ENCODE measurements at places on chromosomes 3 and 15. TPM values are rescaled to one million over a fixed set of nuclear protein-coding genes. Genes with fewer than 3 reads are reported as not detected.

GRCh38 chr3:117407317-117407716, 697.7 kb downstream of the TUSC7 start:
- no peak for DNase-seq
- H3K27me3 ChIP-seq = no peaks in the 10 kb centered on the region
- H3K4me3 ChIP-seq = no peak overlapping the region
- H3K36me3 ChIP-seq = no peaks in the 10 kb centered on the region
- H3K4me1 ChIP-seq = no peaks in the 10 kb centered on the region

DNA sequence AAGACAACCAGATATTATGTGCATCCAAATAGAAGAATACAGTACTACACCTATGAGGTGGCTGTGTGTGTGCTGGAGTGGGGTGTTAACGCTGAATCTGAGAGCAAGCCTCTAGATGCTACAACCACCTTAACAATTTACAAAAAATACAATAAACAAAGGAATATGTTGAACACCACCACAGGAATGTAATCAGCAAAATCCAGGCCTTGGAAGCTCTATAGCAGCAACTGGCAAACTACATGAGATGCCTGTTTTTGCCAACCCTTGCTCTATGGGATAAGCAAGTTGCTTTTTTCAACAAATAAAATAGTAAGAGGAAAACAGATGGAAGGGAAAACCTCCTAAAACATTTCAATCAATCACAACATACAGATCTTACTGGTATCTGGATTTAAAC, 23.9 kb downstream of the SLTM start:
- DNase-seq = no peak
- H3K27me3 ChIP-seq = no peaks in the 10 kb centered on the region
- peaks cover 29% of the 10 kb centered on the region for H3K4me1 ChIP-seq
- H3K27ac ChIP-seq = no peak overlapping the region

DNA sequence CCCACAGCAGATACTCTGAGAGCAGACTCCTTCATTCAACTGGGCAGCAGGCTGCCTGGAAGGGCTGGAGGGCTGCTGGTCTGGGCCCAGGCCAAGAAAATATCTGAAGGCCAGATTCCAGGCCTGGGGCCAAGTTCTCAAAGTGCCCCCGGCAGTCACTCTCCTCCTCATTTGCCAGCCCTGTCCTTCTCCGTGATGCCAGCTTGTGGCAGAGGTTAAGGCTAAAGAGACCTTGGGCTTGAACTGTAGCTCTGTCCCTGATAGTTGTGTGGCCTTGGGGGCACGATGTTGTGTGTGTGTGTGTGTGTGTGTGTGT, 39.0 kb downstream of the FAM3D start:
- peak overlapping the region; percentile 92 for H3K27ac ChIP-seq
- H3K4me3 ChIP-seq = peak overlapping the region; percentile 68
- no peaks in the 10 kb centered on the region for H3K27me3 ChIP-seq
- DNase-seq = peak; percentile 77
- H3K4me1 ChIP-seq = peaks cover 55% of the 10 kb centered on the region
- H3K36me3 ChIP-seq = no peaks in the 10 kb centered on the region

HRG gene
- total RNA-seq = not detected

DNA sequence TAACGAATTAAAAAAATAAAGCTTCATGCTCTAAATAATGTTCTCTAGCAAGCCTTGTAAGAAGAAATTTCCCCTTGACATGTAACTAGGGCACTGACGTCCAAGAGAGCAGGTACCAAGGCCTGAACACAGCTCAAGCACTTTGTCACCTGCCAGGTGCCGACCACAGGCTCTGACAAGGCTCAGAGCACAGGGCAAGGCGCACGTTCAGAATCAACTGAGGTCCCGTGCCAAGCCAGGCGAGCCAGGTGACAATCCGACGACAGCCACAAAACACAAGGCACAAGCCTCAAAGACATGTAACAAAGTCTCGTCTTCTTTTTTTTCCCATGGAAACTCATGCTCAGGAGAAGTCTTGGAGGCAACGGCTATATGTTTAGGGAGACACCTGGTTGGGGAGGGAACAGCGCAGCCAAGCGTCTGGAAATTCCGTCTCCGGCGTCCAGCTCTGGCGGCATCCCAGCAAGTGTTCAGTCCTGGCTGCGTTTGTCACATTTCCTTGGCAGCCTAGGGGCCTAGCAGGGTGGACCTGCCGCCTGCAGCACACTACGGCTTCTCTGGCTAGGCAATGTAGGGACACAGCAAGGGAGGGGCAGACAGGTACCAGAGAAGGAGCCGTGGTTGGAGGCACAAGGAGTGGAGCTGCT, 76.7 kb downstream of the ADAMTS17 start:
- no peaks in the 10 kb centered on the region for H3K36me3 ChIP-seq
- no peak overlapping the region for H3K4me3 ChIP-seq
- H3K4me1 ChIP-seq = no peaks in the 10 kb centered on the region
- no peak for DNase-seq

GRCh38 chr3:31980530-31981205, 394 bp downstream of the OSBPL10 start:
- H3K4me3 ChIP-seq = peak overlapping the region; percentile 82
- peak; percentile 36 for DNase-seq
- H3K4me1 ChIP-seq = peaks cover 31% of the 10 kb centered on the region
- H3K27ac ChIP-seq = peak overlapping the region; percentile 88
- no peaks in the 10 kb centered on the region for H3K36me3 ChIP-seq

GRCh38 chr3:100966049-100966491, 27.2 kb downstream of the ABI3BP start:
- no peak overlapping the region for H3K4me3 ChIP-seq
- peak overlapping the region; percentile 45 for H3K27ac ChIP-seq
- H3K4me1 ChIP-seq = no peaks in the 10 kb centered on the region
- no peaks in the 10 kb centered on the region for H3K36me3 ChIP-seq
- H3K27me3 ChIP-seq = no peaks in the 10 kb centered on the region

GOLGA6L4 gene
- 1.1 TPM for total RNA-seq

GRCh38 chr15:97929456-97930229, 30.9 kb upstream of the ARRDC4 start:
- no peaks in the 10 kb centered on the region for H3K27me3 ChIP-seq
- no peaks in the 10 kb centered on the region for H3K36me3 ChIP-seq
- H3K27ac ChIP-seq = no peak overlapping the region
- no peak for DNase-seq

DNA sequence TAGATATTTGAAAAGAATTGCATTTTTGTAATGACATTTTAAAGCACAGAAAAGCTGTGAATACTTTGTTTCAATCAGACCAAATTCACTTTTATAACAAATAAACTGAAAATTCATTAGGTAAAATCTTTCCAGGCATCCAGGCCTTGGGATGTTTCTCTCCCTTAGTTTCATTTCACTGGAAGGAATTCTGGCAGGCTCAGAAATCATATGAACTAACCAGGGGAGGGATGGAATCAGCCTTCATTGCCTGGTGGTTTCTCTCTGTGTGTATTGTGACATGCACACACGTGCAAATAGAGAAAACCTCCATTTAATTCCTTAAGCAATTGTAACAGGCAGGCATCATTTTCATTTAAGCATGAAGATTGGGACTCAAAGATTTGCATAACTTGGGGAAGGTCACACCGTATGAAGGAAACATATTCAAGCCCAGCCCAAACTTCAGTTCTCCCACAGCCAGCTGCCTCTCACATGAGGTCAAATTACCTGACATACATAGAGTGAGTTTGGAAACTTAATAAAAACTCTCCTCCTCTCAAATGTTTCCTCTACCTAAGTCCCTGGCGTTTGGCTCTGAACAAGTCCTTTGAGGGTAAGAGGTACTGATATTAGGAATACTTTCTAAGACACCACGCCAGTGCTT, 376.1 kb upstream of the MCTP2 start:
- peaks cover 3% of the 10 kb centered on the region for H3K27me3 ChIP-seq
- H3K4me3 ChIP-seq = no peak overlapping the region
- H3K4me1 ChIP-seq = no peaks in the 10 kb centered on the region
- DNase-seq = no peak
- no peaks in the 10 kb centered on the region for H3K36me3 ChIP-seq

ALPK3 gene
- total RNA-seq = 181 TPM

IGF2BP2 gene
- total RNA-seq = 17.9 TPM

GRCh38 chr15:37397266-37398022, 297.1 kb upstream of the MEIS2 start:
- H3K27me3 ChIP-seq = no peaks in the 10 kb centered on the region
- H3K4me3 ChIP-seq = no peak overlapping the region
- no peak for DNase-seq
- H3K27ac ChIP-seq = no peak overlapping the region
- peaks cover 17% of the 10 kb centered on the region for H3K4me1 ChIP-seq

- no peak overlapping the region for H3K4me3 ChIP-seq
- H3K36me3 ChIP-seq = peaks cover 41% of the 10 kb centered on the region
- no peak for DNase-seq
- peak overlapping the region; percentile 30 for H3K27ac ChIP-seq
- no peaks in the 10 kb centered on the region for H3K27me3 ChIP-seq
These were observed 114.9 kb downstream of the PLD1 start for GRCh38 chr3:171695426-171695825.

TMCO5A gene
- not detected for total RNA-seq

GRCh38 chr3:187828579-187829452, 83.5 kb upstream of the BCL6 start:
- no peak overlapping the region for H3K27ac ChIP-seq
- DNase-seq = no peak
- H3K4me3 ChIP-seq = no peak overlapping the region
- H3K36me3 ChIP-seq = no peaks in the 10 kb centered on the region

DNA sequence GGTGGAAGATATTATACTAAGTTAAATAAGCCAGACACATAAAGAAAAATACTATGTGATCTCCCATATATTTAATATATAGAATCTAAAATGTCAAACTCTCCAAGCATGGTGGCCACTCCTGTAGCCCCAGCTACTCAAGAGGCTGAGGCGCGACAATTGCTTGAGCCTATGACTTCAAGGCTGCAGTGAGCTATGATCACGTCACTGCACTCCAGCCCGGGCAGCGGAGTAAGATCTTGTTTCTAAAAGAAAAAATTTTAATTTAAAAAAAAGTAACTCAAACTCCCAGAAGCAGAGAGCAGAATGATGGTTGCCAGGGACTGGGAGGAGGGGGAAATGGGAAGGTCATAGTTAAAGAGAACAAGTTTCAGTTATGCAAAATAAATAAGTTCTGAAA, 13.3 kb downstream of the RAB27A start:
- no peak overlapping the region for H3K27ac ChIP-seq
- no peaks in the 10 kb centered on the region for H3K27me3 ChIP-seq
- no peaks in the 10 kb centered on the region for H3K36me3 ChIP-seq
- no peaks in the 10 kb centered on the region for H3K4me1 ChIP-seq

GRCh38 chr3:67940210-67940952, 286.0 kb upstream of the SUCLG2 start:
- no peaks in the 10 kb centered on the region for H3K27me3 ChIP-seq
- DNase-seq = no peak
- peak overlapping the region; percentile 37 for H3K27ac ChIP-seq
- H3K4me1 ChIP-seq = peaks cover 7% of the 10 kb centered on the region
- H3K4me3 ChIP-seq = no peak overlapping the region

GRCh38 chr3:66035763-66036477, 2.8 kb downstream of the MAGI1 start:
- peaks cover 64% of the 10 kb centered on the region for H3K4me1 ChIP-seq
- peak overlapping the region; percentile 89 for H3K27ac ChIP-seq
- no peak for DNase-seq
- no peaks in the 10 kb centered on the region for H3K36me3 ChIP-seq
- peak overlapping the region; percentile 78 for H3K4me3 ChIP-seq

DNA sequence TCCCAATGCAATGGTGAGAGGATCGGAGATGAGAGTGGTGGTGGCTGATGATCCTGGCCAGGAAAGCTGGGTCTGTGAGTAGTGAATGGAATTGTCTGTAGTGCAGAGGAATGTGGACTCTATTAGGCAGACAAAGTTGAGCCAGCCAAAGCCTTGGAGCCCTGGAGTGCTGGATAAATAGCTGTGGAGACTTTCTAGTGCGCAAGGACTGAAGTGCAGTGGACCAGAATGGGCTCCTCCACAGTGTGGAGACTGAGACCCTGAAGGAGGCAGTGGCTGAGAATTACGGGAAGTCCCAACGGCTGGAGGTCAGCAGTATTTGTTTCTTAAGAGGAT, 874 bp downstream of the ZNF662 start:
- H3K4me1 ChIP-seq = peaks cover 23% of the 10 kb centered on the region
- H3K36me3 ChIP-seq = peaks cover 41% of the 10 kb centered on the region
- peak overlapping the region; percentile 81 for H3K4me3 ChIP-seq
- no peak for DNase-seq
- H3K27ac ChIP-seq = peak overlapping the region; percentile 73

DNA sequence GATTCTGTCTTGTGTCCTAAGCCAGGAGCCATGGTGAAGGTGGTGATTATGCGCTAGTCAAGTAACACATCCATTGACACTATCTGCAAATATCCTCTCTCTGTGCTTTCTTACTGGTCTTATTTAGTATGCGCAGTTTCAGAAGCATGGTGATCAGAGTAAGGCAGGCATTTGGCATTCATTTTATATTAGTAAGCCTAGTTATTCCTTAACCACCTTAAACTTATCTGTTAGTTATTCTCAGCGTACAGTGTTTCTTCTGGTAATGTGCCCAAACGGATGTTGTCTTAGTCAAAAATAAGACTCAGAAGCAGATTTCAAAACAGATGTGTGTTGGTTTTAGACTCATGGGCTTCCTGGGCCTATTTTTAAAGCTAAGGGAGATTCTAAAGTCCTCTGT, 329.2 kb downstream of the GRM7 start:
- H3K27ac ChIP-seq = no peak overlapping the region
- no peaks in the 10 kb centered on the region for H3K4me1 ChIP-seq
- H3K4me3 ChIP-seq = no peak overlapping the region
- H3K36me3 ChIP-seq = no peaks in the 10 kb centered on the region

GRCh38 chr3:3200632-3201212, 21.2 kb upstream of the CRBN start:
- no peaks in the 10 kb centered on the region for H3K36me3 ChIP-seq
- no peak overlapping the region for H3K27ac ChIP-seq
- peaks cover 47% of the 10 kb centered on the region for H3K27me3 ChIP-seq
- no peak overlapping the region for H3K4me3 ChIP-seq

GRCh38 chr3:197151580-197151979, 122.0 kb upstream of the MELTF start:
- H3K4me1 ChIP-seq = peaks cover 19% of the 10 kb centered on the region
- DNase-seq = no peak
- no peak overlapping the region for H3K4me3 ChIP-seq

GRCh38 chr3:122406198-122406597, 9.7 kb downstream of the WDR5B start:
- peaks cover 73% of the 10 kb centered on the region for H3K36me3 ChIP-seq
- no peak for DNase-seq
- no peak overlapping the region for H3K4me3 ChIP-seq
- no peaks in the 10 kb centered on the region for H3K27me3 ChIP-seq
- H3K4me1 ChIP-seq = peaks cover 9% of the 10 kb centered on the region
- H3K27ac ChIP-seq = no peak overlapping the region

DNA sequence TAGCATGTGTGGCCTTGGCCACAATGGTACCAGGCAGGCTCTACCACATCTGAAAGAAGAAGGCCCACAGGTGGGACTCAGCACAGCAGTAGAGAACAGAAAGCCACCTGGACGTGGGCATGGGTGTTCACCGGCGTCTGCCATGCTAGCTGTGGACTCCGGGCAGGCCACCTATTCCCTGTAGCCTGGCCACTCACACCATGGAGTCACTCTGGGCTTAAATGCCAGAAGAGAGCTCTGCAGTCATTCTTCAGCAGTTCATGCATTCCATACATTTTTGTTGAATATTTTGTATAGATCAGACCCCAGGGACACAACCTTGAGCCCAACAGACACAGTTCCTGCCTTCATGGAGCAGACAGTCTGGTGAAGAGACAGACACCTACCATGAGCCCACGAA, 138.6 kb downstream of the SRGAP3 start:
- H3K4me3 ChIP-seq = no peak overlapping the region
- no peak overlapping the region for H3K27ac ChIP-seq
- DNase-seq = no peak
- H3K27me3 ChIP-seq = peaks cover 7% of the 10 kb centered on the region
